ENCODE measurements at places on chromosomes 13 and 19.

DNA sequence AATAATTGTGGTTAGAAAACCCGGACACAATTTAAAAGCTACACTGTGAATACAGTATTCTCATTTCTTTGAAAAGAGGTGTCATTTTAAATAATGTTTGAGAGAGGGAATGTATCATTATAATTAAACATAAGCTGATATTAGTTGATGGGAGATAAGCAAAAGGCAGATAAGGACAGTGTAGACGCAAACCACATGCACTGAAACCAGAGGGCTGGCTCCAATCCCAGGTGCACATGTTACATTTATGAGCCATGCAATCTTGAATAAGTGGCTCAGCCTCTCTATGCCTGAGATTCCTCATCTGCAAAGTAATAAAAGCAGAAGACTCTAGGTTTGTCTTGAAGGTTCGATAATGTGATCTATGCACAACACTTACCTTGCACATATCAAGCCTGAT lies 238.7 kb downstream of the EFNB2 start:
- H3K36me3 ChIP-seq, result no peaks in the 10 kb centered on the region
- H3K27me3 ChIP-seq, result no peaks in the 10 kb centered on the region
- no peak overlapping the region for H3K4me3 ChIP-seq
- H3K27ac ChIP-seq, result no peak overlapping the region
- no peak for DNase-seq

DNA sequence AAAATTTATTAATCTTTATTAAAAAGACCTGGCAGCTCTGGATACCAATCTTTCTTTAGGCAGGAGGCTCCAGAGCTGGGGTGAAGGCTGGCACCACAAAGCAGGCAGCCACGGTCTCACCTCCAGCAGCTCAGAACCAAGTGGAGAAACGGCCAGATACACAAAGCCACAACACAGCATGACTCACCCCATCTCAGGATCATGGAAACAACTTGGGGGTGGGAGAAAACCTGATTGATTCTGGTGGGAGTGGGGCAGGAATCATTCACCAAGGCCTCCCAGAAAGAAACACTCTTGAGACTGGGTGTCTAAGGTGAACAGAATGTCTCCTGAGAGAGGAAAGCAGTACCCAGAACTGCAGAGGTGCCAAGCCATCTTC lies 64.2 kb downstream of the CRYL1 start:
- no peak for DNase-seq
- H3K4me3 ChIP-seq, result no peak overlapping the region
- no peaks in the 10 kb centered on the region for H3K4me1 ChIP-seq
- H3K36me3 ChIP-seq, result no peaks in the 10 kb centered on the region
- no peaks in the 10 kb centered on the region for H3K27me3 ChIP-seq
- H3K27ac ChIP-seq, result no peak overlapping the region

DNA sequence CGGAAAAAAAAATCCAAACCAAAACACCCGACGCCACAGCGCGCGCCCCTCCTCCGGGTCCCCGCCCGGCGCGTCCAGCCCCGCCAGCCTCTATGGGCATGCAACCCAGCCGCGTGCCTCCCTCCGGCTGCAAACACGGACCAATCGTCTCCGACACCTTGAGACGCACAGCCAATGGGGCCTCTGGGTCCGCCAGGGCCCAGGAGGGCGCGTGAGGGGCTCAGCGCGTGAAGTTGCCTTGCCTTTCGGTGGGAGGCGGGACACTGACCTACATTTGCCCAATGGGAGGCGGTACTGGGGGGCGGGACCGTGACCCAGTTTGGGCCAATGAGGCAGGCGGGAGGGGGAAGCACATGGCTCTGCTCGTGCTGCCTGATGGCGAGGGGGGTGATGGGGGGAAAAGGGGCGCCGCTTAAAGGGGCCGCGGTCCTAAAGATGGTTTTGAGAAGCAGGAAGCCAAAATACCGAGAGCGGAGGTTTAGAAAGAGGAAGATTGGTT lies 319 bp upstream of the DBP start:
- H3K4me1 ChIP-seq, result peaks cover 46% of the 10 kb centered on the region
- DNase-seq, result peak; percentile 99
- no peaks in the 10 kb centered on the region for H3K27me3 ChIP-seq
- peak overlapping the region; percentile 94 for H3K4me3 ChIP-seq
- no peaks in the 10 kb centered on the region for H3K36me3 ChIP-seq

- H3K27me3 ChIP-seq, result no peaks in the 10 kb centered on the region
- H3K36me3 ChIP-seq, result no peaks in the 10 kb centered on the region
- no peaks in the 10 kb centered on the region for H3K4me1 ChIP-seq
- no peak overlapping the region for H3K27ac ChIP-seq
- H3K4me3 ChIP-seq, result no peak overlapping the region
- no peak for DNase-seq
Observed at GRCh38 chr13:110044551-110045111, 258.2 kb upstream of the IRS2 start.

DNA sequence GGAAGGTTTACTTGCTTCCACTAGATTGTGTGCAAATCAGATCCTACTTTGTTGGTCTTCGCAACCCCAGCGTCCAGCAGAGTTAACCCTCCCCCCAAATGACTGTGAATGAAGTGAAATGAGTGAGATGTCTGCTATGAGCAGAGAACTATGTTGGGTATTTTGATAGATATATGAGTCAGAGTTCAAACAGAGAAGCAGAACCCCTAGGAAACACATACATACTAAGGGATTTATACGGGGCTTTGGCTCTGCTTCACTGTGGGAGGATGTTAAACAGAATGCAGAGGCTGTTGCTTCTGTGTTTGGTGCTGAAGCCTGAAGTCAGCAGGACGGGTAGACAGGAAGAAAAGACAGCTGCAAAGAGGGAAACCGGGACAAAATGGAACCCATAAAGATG lies 197.0 kb downstream of the MZT1 start:
- no peak overlapping the region for H3K4me3 ChIP-seq
- H3K27ac ChIP-seq, result no peak overlapping the region
- no peaks in the 10 kb centered on the region for H3K36me3 ChIP-seq
- H3K27me3 ChIP-seq, result no peaks in the 10 kb centered on the region
- DNase-seq, result no peak
- H3K4me1 ChIP-seq, result no peaks in the 10 kb centered on the region

Measured in small intestine (tissue), 16 donors.